ENCODE measurements at places on chromosomes 5 and 9. TPM values are rescaled to one million over a fixed set of nuclear protein-coding genes. Genes with fewer than 3 reads are reported as not detected.

DDX4 gene
- not detected for total RNA-seq

IL9 gene
- total RNA-seq, result not detected

DNA sequence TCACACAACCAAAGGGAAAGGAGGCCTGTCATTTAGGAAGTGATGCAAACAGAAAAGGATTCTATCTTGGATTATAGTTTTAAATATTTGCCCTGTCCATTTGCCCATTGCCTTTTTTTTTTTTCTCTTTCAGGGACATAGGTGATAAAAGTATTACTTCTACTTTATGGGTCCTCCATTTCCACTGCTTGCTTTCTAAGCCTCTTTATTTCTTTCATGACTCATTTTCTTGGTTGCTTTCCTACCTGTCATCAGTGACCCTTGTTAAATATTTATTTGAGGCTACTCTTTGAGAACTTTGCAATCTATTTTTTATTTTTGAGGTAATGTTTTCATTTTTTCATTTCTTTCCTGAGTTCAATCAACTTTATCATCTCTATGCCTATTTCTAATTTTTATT lies 522.9 kb upstream of the ARRDC3 start:
- DNase-seq, result no peak

- no peak for DNase-seq
Measured at GRCh38 chr5:143826951-143827444, 15.0 kb downstream of the HMHB1 start.

DNA sequence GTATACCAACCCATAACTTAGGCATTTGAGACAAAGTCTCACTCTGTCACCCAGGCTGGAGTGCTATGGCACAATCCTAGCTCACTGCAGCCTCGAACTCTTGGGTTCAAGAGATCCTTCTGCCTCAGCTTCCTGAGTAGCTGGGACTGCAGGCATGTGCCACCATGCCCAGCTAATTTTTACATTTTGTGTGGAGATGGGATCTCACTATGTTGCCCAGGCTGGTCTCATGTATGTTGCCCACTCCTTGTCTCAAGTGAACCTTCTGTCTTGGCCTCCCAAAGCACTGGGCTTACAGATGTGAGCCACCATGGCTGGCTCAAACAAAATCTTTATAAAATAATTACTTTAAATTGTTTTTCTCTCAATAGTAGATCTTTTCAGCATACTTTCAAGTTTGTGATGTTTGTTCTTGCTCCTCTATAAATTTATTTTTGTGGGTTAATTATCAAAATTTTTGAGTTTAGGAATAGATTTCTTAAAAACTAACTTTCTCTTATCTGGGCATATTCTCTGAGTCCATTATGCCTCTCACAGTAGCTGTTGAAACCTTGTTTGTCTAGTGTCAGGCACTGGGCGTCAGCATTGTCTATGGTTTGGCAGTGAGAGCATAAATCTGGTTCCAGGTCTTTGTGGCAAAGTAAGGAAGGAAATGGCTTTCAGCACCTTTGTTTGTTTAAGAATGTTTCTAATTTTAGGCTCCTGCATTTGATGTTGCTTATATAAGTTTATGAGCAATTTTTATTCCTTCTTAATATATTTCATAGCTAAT lies 38.7 kb downstream of the NLN start:
- no peak for DNase-seq

Measured in tongue (tissue), 3 donors.